Endothelial cell (in vitro differentiated cells): ENCODE measurements at places on chromosomes 3 and 15. TPM values are rescaled to one million over a fixed set of nuclear protein-coding genes. Genes with fewer than 3 reads are reported as not detected.

DNA sequence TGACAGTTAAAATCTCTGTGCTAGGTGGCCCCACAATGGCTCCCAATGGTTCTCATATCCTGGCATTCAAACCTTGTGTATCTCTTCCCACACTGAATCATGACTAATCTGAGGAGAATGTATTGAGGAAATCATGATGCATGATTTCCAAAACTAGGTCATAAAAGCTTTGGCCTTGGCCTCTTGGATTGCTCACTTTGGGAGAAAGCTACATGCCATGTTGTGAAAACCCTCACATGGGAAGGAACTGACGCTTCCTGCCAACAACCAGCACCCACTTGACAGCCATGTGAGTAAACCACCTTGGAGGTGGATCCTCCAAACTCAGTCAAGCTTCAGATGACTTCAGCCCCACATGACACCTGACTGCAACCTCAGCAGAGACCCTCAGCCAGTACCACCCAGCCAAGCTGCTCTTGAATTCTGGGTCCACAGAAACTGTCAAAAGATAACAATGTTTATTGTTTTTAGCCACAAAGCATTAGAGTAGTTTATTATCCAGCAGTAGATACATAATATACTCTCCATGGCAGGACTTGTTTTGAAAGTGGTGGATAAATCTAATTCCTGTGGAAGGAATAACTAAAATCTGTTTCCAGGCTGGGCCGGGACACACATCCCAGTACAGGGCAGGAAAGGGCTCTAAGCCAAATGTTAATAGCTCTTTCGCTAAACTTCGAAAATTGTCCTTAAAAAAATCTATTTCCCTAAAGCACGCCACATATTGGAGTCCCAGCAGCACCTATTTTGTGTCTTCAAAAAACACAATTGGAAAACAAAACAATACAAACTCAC is 1.0 kb upstream of the ZNF620 start:
- no peak for DNase-seq

DNA sequence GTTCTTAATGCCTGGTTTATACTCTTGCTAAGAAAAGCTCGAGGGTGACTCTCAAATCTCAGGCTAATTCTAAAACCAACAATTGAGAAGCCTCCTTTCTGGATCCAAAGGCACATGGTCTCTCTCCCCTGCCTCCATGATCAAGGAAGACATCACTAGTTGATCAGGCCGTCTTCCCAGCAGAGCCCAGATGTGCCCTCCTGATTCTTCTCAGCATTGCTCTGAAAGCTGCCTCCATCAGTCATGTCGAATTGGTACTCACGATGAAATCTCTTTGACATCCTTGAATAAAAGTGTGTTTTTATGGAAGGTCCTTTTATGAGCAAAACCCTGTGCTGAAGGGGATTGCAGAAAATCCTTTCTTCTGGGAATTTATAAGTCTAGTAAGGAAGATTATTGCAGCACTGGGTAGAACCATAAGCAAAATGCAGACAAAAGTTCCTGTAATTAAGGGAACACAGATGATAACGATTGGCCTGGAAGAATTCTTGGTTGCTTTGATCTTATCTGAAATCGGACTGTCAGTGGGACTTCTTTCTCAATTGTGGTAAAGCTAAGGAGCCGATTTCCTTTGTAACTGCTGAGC is 345.9 kb downstream of the PTPRG start:
- no peak for DNase-seq

- no peak for DNase-seq
Measured at GRCh38 chr15:101206176-101206591, 45.7 kb downstream of the CHSY1 start.

GRCh38 chr3:106813742-106814141 is 563.5 kb upstream of the CCDC54 start:
- DNase-seq: no peak

- no peak for DNase-seq
Measured at GRCh38 chr15:80186066-80186465, 33.3 kb downstream of the FAH start.

The ARPP21 gene
- not detected for total RNA-seq

The SYNPR gene
- total RNA-seq: not detected

- DNase-seq: no peak
Measured at GRCh38 chr15:101134780-101135179, 117.1 kb downstream of the CHSY1 start.

The LRRC31 gene
- 0.23 TPM for total RNA-seq

DNA sequence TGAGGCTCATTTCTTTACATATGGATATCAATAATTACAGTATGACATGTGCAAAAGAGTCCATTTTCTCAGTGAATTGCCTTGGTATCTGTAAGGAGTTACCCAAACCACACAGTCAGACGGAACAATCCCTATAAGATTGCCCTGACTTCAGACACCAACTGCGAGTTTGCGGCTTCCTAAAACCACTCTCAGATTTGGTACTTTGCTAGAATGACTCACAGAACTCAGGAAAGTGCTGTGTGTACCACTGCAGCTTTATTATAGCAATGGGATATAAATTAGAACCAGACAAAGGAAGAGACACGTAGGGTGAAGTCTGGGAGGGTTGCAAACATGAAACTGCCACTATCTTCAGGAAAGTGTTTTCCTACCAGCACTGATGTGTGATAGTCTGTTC is 45.8 kb upstream of the ATP13A3 start:
- no peak for DNase-seq

GRCh38 chr3:172606021-172606420 is 82.8 kb upstream of the TNFSF10 start:
- no peak for DNase-seq

- DNase-seq: no peak
Measured at GRCh38 chr3:150602426-150603152, 532 bp upstream of the SELENOT start.

- DNase-seq: no peak
Measured at GRCh38 chr3:12179441-12179840, 20.7 kb upstream of the TIMP4 start.

DNA sequence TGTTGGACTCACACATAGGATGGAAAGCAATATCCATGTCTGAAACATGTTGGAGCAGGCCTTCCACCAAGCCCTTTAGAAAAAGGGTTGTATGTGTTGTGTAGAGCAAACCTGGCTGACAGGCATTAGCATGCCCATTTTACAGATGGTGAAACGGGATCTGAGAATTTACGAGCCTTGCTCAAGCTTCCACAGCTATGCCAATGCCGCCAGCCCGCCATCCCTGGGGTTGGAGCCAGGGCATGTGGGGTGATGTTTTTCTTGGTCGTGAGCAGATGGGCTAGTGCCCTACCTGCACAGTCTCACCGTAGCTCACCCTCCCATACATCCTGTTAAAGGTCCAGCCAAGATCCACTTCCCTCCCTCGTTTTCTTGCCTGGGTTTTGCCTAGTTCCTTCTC is 97.5 kb upstream of the TLE3 start:
- no peak for DNase-seq

GRCh38 chr3:34237946-34238345 is 439.5 kb downstream of the PDCD6IP start:
- DNase-seq: no peak

The LMAN1L gene
- not detected for total RNA-seq

GRCh38 chr15:35007397-35007796 is 19.3 kb upstream of the ZNF770 start:
- DNase-seq: no peak

DNA sequence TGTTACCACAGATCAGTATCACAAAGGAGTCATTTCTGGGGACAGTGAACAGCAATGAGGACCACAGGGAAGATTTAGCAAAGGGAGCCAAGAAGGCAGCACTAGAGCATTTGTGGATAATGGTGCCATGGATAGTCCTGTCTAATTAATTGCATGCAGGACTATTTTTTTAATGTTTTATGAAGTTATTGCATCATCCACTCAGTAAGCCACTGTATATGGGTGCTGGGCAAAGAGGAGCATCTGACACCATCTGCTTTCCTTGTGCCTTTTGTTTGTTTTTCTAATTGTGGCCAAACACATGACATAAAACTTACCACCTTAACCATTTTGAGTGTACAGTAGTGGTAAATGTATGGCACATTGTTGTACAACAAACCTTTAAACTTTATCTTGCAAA is 301.1 kb upstream of the LRRFIP2 start:
- DNase-seq: no peak

The HRG gene
- total RNA-seq: not detected
